ENCODE measurements at places on chromosomes 1 and 21. TPM values are rescaled to one million over a fixed set of nuclear protein-coding genes. Genes with fewer than 3 reads are reported as not detected.

Gene KRTAP19-5
- polyA plus RNA-seq: not detected

Gene OR10J1
- not detected for polyA plus RNA-seq

Gene CHRNB2
- polyA plus RNA-seq: 3.7 TPM

Gene USH2A
- polyA plus RNA-seq: 0.20 TPM

Gene GRHL3
- polyA plus RNA-seq: not detected

Gene LRRC38
- polyA plus RNA-seq: not detected

Gene SPRR2E
- not detected for polyA plus RNA-seq

Gene TRIM63
- not detected for polyA plus RNA-seq

Gene ANGPTL3
- polyA plus RNA-seq: not detected
